ENCODE measurements at places on chromosomes 11 and 22. TPM values are rescaled to one million over a fixed set of nuclear protein-coding genes. Genes with fewer than 3 reads are reported as not detected.

DNA sequence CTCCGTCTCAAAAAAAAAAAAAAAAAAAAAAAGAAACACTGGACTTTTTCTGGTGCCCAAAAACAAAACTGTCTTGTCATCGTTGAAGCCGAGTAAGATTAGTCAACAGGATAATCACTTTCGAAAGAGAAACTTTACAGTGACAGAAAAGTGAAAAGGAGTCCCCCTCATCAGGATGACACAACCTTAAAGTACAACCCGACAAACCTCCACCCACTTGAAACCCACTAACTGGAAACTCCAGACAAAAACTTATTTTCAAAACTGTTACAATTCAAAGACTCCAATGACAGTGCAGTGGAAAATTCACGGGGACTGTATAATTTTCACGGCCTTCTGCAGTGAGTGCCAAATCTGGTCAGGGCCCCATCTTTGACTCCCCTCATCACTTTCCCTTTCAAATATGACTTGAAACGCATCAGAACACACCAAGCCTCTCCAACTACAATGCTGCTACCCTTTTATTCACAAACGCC lies 1.3 kb downstream of the DENND5A start:
- no peak for DNase-seq

The CD151 gene
- 1,173 TPM for total RNA-seq

DNA sequence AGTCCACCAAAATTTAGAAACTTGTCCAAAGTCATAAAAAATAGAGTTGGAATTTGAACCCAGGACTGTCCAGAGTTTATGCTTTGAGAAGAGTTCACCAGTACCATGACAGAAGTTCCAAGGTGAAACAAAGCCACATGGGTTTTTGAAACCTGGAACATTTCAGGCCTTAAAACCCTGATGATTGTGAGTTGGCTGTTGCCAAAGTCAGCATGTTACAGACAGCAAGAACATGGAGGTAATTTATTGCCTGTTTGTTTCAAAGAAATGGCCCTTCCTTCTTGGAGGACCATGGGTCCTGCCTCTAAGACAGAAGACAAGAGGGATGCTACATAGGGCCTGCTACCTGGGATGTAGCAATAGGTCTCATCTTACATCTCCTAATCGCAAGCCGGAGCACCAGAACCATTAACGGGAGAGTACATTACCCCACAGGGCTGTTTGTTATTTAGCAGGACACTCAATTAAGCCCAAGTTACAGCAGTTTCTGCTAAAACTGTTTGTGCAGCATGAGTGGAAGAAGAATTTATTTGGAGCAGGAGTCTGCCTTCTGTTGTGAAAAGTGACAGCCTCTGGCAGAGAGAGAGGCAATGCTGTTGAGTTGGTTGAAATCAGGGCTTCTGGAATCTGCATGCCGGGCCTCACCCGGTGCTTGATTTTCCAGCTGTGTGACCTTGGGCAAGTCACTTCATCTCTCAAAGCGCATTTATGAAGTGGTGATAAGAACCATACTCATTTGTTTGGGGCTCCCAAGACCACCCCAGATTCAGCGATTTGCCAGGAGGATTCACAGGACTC lies 136.2 kb downstream of the LDLRAD3 start:
- DNase-seq = no peak

- DNase-seq = no peak
Measured at GRCh38 chr22:30284172-30284571, 5.1 kb downstream of the CASTOR1 start.

GRCh38 chr11:73734993-73735392 lies 25.9 kb downstream of the RAB6A start:
- DNase-seq = no peak

GRCh38 chr22:45908961-45909360 lies 68.0 kb downstream of the WNT7B start:
- DNase-seq = no peak

- DNase-seq = no peak
Measured at GRCh38 chr11:27296497-27296896, 66.5 kb downstream of the CCDC34 start.

The OR2AG1 gene
- not detected for total RNA-seq

- no peak for DNase-seq
Measured at GRCh38 chr11:9823887-9824385, 160.1 kb downstream of the SWAP70 start.

DNA sequence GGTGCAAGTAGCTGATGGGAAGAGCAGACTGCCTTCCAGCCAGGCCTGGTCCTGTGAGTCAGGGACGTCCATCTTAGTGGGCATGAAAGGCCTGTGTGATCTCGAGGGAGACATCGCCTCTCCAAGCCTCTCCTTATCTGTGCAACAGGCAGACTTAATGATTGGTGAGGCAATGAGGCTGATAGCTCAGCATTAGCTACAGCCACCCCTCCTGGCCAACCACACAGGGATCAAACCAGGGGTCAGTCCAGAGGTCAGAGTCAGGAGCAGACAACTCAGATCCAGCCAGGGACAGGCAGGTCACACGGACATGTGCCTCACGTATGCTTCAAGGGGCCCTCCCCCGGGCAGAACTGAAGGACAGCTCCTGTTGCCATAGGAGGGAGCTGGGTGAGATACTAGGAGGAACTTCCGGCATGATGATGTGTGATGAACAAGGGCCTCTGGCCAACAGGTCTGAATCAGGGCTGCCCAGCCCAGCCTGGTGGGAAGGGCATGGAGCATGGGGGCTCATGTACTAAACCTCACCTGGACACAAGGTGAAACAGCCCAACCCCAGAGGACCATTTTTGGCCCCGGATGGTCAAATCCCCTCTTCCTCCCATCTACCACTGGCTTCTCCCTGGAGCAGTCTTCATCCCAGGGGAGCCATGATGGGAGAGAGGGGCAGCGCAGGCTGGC lies 2.8 kb upstream of the APOC3 start:
- no peak for DNase-seq

DNA sequence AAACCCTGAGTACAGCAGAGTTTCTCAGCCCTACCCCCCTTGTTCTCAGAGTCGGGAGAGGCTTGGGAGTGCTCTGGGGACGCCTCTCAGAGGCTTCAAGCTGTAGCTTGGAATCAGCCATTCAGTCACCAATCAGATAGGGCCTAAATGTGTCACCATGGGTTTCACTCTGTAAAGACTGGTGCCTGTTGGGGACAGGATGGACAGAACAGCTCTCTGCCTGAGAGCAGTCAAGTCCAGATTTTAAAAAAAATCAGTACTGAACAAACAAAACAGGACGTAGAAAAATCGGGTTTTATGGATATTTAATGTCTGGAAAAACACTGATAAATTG lies 1.3 kb downstream of the FADD start:
- DNase-seq = no peak

- no peak for DNase-seq
Measured at GRCh38 chr11:4891996-4892640, 10.4 kb downstream of the OR51T1 start.

DNA sequence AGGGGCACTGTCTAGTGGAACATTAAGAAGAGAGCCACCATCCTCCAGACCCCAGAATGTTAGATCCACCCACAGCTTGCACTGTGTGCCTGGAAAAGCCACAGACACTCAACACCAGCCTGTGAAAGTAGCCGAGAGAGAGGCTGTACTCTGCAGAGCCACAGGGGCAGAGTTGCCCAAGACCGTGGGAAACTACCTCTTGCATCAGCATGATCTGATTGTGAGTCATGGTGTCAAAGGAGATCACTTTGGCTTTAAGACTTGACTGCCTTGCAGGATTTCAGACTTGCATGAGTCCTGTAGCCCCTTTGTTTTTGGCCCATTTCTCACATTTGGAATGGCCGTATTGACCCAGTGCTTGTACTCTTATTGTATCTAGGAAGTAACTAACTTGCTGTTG lies 115.9 kb upstream of the CCDC179 start:
- peak; percentile 41 for DNase-seq

DNA sequence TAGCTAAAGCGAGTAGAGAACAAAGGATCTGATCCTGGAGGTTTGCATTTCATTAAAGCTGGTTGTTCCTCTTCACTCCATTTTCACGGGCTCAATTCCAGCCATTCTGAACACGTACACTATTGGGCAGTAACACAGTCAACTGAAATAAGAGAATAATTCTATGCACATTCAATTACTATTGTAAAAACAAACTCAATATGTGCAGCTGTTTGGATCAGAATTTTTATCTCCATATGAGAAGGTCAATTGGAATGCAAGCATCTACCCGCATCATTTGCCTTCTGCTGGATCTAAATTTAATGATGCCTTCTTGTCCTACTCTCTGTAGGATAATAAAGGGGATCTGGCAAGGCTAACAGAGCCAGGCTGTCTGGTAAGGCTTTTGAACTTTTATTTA lies 562.8 kb upstream of the CCDC179 start:
- DNase-seq = no peak

GRCh38 chr11:119338965-119339588 lies 1.6 kb downstream of the C1QTNF5 start:
- DNase-seq = no peak

GRCh38 chr11:88529426-88529825 lies 191.9 kb upstream of the CTSC start:
- no peak for DNase-seq

GRCh38 chr11:131612533-131612932 lies 242.1 kb downstream of the NTM start:
- no peak for DNase-seq
